ENCODE measurements at places on chromosomes 7 and 10.

GRCh38 chr7:19853261-19853832 lies 79.9 kb upstream of the TMEM196 start:
- no peak for DNase-seq

GRCh38 chr10:20955355-20955893 lies 58.3 kb upstream of the NEBL start:
- DNase-seq, result no peak

DNA sequence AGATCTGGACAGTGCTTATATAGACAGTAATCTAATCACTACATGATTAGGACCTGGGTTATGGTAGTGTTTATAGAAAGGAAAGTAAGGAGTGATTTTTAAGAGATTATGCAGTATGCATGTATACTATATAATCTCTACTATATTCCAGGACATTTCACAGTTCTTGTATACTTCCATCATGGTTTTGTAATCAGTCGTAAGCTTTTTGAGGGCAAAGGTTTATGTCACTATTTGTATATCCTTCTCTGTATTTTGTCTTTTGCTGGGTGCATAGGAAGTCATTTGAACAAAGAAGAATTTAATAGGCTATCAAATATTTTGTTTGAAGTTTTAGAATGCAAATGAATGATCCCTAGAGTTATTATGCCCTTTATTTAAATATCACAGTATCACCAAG lies 39.2 kb downstream of the RSBN1L start:
- DNase-seq, result no peak

DNA sequence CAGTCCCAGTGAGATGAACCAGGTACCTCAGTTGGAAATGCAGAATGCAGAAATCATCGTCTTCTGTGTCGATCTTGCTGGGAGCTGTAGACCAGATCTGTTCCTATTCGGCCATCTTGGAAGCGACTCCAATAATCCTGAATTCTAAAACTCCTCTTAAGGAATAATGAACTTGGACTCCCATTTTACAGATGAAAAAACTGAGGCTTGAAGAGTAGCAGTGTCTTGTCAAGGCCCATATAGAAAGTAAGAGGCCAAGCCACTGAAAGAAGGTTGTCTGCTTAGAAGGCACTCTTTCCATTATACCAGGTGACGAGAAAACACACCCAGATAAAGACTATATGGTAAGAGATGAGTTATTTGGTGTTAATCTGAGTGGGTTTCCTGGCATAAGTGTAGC lies 148.6 kb upstream of the LAMB4 start:
- DNase-seq, result no peak

GRCh38 chr10:110762849-110763211 lies 108.9 kb upstream of the PDCD4 start:
- DNase-seq, result no peak

DNA sequence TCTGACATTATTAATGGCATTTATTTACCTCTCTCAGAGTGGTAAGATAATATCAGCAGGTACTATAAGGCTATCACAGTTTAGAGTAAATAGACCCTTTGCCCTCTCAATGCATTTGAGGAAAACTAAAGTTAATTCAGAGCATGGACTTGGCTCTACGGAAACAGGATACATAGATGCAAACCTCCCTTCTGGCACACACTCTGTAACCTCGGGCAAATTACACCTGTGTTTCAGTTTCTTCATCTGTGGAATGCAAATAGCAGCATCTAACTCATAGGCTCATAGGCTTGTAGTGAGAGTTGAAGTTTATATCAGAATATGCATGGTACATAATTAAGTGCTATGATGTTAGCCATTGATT lies 5.6 kb downstream of the RAPGEF5 start:
- no peak for DNase-seq

GRCh38 chr10:29119374-29119773 lies 169.5 kb upstream of the LYZL1 start:
- no peak for DNase-seq

Data from stimulated activated CD8-positive, alpha-beta memory T cell treated with anti-CD3 and anti-CD28 coated beads, Interleukin-4, amount 100 ng/mL, for 1 hour (primary cell).